ENCODE measurements at places on chromosomes 6 and 20.

DNA sequence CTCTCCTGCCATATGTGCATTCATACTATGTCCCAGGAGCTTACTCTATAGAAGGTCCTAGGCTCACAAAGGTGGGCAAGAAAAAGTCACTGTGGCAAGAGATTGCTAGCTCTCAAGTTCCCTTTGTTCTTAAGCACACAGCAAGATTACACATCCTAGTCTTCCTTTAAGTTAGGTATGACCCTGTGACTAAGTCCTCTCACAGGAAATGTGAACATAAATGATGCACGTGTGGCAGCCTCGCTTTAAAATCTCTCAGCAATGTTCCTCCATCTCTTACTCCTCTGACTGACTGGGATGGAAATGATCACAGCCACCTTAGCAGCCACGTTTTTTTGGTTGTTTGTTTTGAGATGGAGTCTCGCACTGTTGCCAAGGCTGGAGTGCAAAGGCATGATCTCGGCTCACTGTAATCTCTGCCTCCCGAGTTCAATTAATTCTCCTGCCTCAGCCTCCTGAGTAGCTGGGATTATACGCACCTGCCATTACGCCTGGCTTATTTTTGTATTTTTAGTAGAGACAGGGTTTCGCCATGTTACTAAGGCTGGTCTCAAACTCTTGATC lies 35.7 kb upstream of the HAO1 start:
- DNase-seq, result no peak

- no peak for DNase-seq
Measured at GRCh38 chr6:141164042-141164743, 968.5 kb upstream of the GJE1 start.

DNA sequence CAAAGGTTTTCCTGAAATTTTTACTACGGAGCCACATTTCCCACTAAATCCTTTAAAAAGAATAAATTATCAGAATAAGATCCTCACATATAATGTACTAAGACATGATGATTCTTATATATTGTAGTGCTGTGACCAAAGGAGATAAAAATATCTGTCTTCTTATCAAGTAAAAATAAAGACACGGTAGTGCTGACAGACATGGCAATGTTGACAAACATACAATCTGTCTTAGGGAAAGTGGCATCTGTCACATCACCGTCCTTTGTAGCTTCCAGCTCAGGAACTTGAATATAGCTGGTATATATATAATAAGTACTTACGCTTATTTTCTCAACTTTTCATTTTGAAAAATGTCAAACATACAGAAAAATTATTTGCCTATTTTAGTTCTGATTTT lies 66.8 kb downstream of the NUDT3 start:
- DNase-seq, result no peak

GRCh38 chr20:3744806-3745685 lies 12.6 kb downstream of the HSPA12B start:
- peak; percentile 49 for DNase-seq

DNA sequence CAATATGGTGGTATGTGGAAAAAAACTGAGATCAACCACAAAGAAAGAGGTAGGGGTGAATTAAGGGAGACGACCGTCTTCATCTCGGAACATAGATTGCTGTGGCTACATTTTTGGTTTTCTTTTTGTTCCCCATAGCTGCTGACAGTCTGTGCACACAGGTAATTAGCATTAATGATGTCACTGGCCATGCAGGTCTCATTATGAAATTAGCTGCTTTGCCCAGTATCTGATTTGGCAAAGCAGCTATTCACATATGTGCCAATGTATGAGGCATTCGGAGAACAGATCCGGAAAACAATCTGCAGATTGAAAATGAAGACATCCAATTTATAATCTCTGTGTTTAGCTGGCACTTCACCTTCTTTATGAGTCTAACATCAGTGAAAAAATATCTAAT lies 13.1 kb downstream of the NOX3 start:
- no peak for DNase-seq

DNA sequence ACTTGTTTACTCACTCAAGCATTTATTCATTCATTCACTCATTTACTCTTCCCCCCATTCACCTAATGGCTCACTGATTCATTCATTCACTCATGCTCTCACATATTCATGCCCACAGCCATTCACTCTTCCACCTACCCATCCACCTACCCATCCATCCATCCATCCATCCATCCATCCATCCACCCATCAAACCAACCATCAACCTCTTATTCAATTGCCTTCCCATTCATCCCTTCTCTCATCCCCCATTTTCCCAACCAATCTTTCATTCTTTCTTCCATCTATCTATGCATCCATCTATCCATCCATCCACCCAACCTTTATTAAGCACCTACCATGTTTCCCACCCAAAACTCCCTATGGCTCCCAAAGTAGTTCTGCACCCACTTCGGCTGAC lies 1.6 kb upstream of the ARHGAP40 start:
- DNase-seq, result no peak

DNA sequence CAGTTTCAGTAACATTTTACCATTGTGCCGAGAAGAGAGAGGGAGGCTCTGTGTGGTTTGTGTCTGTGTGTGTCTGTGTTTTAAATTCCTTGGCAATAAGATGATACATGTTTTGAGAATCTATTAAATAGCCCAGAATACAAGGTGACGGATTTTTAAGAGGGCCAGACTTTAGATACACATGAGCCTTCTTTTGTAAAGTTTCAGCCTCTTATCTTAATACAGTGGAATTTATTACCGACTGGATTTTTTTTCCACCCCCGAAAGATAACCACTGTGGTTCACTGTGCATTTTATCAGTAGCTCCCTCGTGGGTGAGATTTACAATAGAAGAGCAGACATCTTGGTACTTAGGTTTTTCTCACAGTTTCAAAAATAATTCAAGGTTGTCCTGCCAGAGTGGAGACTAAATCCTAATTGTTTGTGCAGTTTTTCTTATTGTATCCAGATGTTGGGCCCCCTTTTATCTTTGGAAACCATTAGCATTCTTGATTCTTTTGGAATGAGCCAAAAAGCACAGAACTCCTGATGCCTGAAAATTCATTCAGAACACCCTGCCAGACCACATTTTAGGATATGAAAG lies 49.9 kb downstream of the STK4 start:
- DNase-seq, result no peak

DNA sequence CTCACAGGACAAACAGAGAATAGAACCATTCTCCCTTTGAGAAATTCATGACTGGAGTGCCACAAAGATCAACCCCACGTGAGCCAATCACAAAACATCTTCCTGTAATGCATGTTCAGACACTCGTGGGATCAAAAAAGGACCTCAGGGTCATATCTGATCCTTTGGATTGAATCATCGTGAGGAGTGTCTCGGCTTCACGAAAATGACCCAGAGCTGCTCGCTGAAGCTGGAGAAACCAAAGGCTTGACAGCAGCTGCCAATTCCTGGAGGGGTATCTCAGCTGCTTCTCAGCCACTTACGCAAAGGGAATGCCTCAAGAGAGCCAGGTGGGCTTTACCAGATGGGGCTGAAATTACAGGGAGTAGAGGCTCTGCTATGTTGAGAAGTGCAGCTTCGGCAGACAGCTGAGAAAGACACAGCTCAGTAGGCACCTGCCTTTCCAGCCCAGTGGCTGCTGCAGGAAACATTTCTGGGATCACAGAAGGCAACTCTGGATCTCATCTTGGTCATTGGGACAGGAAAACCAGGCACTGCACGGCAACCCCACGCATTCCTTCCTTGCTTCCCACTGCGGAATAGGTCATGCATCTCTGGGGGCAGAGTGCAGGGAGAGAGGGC lies 813.1 kb downstream of the KIF16B start:
- DNase-seq, result no peak

DNA sequence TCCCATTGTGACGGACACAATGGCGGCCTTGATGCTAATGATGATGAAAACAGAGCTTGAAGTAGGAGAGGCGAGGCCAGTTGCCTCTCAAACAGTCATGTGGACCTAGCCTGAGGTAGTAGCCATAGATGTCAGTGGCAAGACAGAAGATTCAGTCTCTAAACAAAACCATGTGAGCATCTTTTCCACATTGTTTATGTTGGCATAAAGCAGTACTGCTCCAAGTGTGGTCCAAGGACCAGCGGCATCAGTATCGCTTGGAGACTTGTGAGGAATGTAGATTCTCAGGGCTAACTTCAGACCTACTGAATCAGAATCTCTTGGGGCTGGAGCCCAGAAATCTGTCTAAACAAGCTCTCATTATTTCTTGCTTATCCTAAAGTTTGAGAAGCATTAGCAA lies 312.8 kb upstream of the JAG1 start:
- DNase-seq, result no peak

DNA sequence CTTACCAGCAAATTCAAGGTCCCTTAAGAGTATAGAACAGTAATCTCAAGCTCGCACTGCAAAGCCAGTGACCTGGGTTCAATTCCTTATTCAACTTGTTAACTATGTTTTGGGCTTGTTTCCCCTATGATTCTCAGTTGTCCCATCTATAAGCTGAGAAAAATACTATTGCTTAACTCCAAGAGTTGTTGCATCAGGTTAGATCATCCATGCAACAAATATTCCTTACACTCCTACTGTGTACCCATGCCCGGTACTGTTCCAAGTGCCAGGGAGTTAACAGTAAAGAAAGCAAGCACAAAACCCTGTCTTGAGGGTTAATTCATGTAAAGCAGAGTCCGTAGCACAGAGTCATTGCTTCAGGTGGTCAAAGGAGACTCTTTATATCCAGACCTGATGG lies 247.3 kb downstream of the MAFB start:
- DNase-seq, result no peak

GRCh38 chr6:131001945-131002660 lies 60.9 kb downstream of the EPB41L2 start:
- DNase-seq, result no peak

- no peak for DNase-seq
Measured at GRCh38 chr6:101879782-101880181, 486.3 kb downstream of the GRIK2 start.

- DNase-seq, result no peak
Measured at GRCh38 chr6:80161434-80161833, 55.0 kb downstream of the BCKDHB start.

DNA sequence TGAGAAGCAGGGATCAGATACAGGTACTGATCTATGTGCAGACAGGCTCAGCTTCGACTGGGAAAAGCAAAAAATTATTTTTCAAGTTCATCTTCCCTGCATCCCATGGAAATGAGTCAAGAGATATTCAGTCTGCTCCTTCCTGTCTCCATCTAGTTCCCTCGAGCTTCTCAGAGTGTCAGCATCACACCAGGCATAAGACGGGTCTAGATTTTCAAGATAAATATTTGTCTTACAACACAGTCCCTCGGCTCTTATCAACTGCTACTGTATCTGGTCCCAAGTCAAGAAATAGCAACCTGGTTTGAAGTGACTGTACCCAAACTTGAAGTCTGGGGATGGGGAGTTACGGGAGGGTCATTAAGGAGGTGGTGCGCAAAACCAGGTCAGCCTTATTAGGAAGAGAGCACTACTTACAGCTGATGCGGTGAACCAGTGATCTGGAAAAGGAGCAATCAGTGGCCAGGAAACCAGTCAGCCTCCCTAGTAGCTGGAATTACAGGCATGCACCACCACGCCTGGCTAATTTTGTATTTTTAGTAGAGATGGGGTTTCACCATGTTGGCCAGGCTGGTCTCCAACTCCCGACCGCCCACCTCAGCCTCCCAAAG lies 29.7 kb downstream of the ZMYND8 start:
- no peak for DNase-seq

GRCh38 chr20:15976047-15976736 lies 597.1 kb downstream of the KIF16B start:
- peak; percentile 4 for DNase-seq

DNA sequence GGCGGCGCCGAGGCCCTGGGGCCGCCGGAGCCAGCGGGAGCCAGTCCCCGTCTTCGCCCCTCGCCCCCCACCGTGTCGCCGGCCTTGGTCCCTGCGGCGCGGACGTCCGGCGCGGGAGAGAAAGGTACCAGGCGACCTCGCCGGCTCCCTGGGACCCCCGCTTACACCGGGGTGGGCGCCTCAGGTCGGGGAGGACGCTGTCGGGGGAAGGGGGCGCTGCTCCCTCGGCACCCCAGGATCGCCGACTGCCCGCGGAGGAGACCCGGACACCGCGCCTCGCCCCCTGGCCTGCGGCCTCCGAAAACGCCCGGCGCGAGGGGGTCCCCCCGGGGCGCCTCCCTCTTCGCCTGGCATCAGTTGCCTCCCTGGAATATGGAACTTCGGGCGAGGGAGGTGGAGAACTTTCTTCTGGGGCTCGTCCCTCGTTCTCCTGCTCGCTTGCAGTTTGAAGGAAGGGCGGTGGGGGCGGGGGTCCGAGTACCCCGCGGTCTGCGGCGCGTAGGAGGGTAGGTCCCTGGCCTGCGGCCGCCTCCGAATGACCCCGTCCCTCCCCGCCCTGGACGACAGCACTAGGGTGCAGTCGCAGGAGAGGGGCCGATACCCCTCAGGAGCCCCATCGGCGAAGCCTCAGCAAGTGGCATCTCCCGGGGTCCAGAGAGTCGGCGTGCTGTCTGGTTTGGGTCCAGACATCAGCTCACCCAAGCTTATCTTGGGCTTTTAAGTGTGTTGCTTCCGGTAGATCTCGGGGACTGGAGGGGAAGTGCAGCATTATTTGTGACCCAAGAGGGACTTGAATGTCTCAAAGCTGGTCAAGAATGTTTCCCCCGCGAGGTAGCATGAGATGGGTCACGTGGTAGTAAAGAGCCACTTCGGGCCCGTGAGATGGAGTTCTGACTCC lies 549 bp downstream of the ANKRD6 start:
- no peak for DNase-seq

DNA sequence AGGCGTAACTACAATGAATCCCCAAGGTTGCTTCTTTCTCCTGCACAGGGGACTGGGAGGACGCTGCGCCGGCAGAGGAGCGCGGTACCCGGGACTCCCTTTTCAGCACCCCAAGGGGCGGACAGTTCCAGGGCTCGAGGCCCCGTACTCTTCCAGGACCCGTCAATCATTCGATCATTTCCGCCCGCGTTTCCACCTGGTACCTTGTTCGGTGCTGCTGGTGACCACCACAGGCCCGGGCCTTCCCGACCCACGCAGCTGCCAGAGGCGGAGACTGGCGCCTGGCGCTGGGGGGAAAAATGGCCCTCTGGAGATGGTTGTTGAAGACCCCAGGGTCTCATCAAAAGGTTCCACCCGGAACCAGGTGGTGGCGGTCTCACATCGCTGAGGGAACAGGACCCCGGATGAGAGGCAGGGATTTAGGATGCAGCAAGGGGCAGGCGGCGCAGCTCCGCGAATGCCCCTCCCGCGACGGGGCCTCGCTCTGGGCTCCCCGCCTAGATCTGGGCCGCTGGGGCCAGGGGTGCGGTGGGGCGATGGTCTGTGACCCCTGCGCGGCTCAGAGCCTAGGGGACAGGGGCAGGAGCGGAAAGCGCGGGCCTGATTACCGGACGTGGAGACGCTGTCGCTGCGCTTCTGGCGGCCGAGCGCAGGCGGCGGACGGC lies 744 bp downstream of the VSX1 start:
- no peak for DNase-seq

- no peak for DNase-seq
Measured at GRCh38 chr20:36454698-36455427, 86.5 kb upstream of the MYL9 start.

- no peak for DNase-seq
Measured at GRCh38 chr6:128882991-128883611, at the start of gene LAMA2. Gene LAMA2, plus strand, starts transcription at chr6:128883138. Its CDS starts 108 bp downstream, at chr6:128883246.

DNA sequence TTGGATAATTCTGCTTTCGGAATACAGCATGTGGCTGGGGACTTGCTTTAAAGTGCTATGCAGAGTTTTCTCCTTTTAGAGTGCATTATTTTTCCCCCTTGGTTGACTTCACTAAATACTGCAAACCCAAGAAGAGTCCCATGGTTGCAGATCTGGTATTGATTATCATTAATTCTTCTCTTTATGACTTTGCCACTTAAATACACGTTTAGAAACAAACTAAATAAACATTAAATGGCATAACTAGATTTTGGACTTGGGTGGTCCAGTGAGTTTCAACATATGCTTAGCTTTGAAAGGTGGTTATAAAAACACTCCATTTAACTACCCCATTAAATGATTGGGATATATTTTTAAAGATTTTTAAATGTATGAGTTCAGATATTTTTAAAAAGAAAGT lies 279.2 kb downstream of the SOX4 start:
- DNase-seq, result no peak

Data from NCI-H2081 (cell line).